ENCODE measurements at places on chromosomes 4 and X. TPM values are rescaled to one million over a fixed set of nuclear protein-coding genes. Genes with fewer than 3 reads are reported as not detected.

LIAS gene
- total RNA-seq: 7.8 TPM

ITGB1BP2 gene
- total RNA-seq: 7.1 TPM

SMIM31 gene
- total RNA-seq: 0.17 TPM

PPP2R2C gene
- 0.47 TPM for total RNA-seq

Measured in gastroesophageal sphincter (tissue), 4 donors.